ENCODE measurements at places on chromosomes 1 and 21.

GRCh38 chr1:52268372-52268771, 97.6 kb downstream of the CC2D1B start:
- DNase-seq, result no peak

- peak; percentile 40 for DNase-seq
These were observed 20.5 kb downstream of the PLA2G4A start for GRCh38 chr1:186849271-186849671.

DNA sequence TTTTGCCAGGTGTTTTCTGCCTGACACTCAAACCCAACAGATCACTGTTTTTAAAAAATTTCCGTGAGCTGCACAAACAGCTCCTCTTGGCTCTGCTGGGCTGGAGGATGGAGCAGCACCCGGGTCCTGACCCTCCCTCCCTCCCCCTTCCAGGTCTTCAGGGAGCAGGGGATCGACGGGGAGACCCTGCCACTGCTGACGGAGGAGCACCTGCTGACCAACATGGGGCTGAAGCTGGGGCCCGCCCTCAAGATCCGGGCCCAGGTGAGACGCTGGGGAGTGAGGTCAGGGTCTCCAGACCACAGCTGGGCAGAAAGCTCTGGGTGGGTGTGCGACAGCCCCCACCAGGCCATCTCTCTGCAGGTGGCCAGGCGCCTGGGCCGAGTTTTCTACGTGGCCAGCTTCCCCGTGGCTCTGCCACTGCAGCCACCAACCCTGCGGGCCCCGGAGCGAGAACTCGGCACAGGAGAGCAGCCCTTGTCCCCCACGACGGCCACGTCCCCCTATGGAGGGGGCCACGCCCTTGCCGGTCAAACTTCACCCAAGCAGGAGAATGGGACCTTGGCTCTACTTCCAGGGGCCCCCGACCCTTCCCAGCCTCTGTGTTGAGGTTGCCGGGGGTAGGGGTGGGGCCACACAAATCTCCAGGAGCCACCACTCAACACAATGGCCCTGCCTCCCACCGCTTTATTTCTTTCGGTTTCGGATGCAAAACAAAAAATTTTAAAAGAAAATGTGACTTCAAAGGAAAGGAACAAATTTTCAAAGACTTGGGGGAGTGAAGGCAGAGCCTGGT, 15.3 kb downstream of the NOC2L start:
- no peak for DNase-seq

DNA sequence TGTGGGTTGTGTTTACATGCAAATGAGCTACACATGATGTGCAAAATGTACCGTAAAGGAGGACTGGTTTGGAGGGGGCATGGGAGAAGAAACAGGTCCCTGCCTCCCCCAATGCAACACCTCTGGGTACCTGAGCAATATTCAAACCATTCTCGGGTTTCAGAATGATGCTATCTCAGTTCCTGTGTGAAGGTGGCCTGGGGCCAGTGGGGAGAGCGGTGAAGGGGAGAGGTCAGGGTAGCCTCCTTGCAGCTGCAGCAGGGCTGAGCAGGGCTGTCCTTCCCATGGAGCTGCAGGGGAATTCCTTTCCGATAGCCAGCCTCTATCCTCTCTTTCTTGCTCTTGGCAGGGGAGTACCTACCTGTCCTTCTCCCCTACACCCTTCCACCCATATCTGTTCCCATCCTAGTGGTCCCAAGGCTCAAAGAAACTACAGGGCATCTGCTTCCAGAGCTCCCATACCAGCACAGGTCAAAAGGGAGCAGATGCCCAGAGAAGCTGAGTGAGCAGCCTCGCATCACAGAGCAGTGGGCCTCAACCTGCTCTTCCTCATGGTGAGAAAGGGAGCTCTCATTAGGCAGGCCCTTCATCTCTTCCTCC, 11.9 kb downstream of the MEF2D start:
- peak; percentile 57 for DNase-seq

DNA sequence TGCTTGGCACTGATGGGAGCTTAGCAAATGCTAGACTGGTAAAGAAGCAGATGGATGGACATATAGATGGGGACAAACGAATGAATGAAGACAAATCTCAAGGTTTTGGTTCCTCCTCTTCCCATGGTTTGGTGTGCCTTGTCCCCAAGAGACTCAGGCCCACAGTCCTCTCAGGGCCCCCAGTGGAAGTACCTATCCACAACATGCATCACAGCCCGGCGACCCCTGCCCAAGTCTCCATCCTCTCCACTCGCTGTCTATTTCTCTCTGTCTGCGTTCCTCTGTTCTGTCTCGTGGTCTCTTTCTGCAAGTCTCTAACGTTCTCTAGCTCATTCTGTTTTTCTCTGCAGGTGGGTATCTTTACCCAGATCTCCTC, 85.8 kb downstream of the GLIS1 start:
- no peak for DNase-seq

- DNase-seq, result no peak
These were observed 70.0 kb upstream of the FMN2 start for GRCh38 chr1:240021709-240022108.

DNA sequence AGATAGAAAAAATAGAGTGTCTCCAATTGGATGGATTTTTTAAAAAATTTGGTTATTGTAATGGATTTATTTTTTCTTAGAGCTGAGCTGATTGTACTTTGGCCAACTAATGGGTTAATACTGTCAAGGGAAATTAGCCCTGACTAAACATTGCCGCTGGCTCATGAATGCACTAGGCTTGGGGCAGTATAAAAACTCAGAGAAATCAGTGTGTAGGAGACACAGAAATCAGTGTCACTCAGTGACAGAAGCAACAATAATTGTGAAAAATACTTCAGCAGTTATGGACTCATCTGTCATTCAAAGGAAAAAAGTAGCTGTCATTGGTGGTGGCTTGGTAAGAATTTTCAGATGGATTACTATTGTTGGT, at the start of gene KMO:
Gene KMO (plus strand): TSS at position 217 of the 370 bp plus-strand sequence. CDS start 67 bp downstream, at position 284.
- DNase-seq, result peak; percentile 47

DNA sequence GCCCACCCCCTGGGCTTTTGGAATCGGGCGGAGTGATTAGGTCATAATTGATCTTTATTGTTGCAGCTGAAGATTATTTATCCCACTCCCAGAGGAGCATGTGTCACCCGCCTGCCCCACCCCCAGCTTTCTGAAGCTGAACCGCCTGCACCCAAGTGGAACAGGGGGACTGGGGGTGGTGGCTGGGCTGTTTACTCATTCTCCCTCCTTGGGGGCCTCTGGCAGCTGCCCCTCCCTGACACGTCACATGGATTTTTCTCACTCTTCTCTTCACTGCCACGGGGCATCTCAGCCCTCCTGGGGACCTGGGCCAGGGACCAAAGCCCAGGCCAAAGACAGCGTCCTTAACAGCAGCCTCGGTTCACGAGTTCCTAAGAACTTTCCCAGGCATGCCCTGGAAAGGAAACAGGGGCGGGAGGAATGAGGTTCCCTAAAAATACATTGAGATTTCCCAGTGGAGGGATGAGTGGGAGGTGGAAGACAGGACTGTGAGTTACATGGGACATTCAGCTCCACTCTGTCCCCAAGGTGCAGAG, 31.6 kb upstream of the SOX13 start:
- DNase-seq, result no peak

GRCh38 chr1:203124011-203124410, 3.5 kb upstream of the ADORA1 start:
- no peak for DNase-seq

GRCh38 chr1:24022581-24023361, 42.6 kb upstream of the SRSF10 start:
- no peak for DNase-seq

- no peak for DNase-seq
These were observed 4.4 kb downstream of the CLCA4 start for GRCh38 chr1:86551305-86551704.

GRCh38 chr1:45393718-45394302, 53.6 kb upstream of the MUTYH start:
- DNase-seq, result no peak

- DNase-seq, result no peak
These were observed 5.4 kb upstream of the SLC2A7 start for GRCh38 chr1:9031484-9032259.

GRCh38 chr1:241356187-241356518, 852 bp downstream of the RGS7 start:
- DNase-seq, result no peak
